Cardiac muscle cell (in vitro differentiated cells and primary cell): ENCODE measurements at places on chromosomes 12 and 14. TPM values are rescaled to one million over a fixed set of nuclear protein-coding genes. Genes with fewer than 3 reads are reported as not detected.

- no peaks in the 10 kb centered on the region for H3K27me3 ChIP-seq
- peaks cover 15% of the 10 kb centered on the region for H3K4me1 ChIP-seq
- peak; percentile 67 for DNase-seq
- H3K4me3 ChIP-seq: peak overlapping the region; percentile 27
Measured at GRCh38 chr12:50221228-50222008, 54.2 kb upstream of the CERS5 start.

- H3K27me3 ChIP-seq: peaks cover 36% of the 10 kb centered on the region
- no peak overlapping the region for H3K4me3 ChIP-seq
- H3K4me1 ChIP-seq: peaks cover 11% of the 10 kb centered on the region
- peak; percentile 54 for DNase-seq
- H3K36me3 ChIP-seq: no peaks in the 10 kb centered on the region
- no peak overlapping the region for H3K27ac ChIP-seq
Measured at GRCh38 chr14:70069186-70069585, 119.6 kb downstream of the SLC8A3 start.

Gene NID2
- 179 and 341 TPM in 2 replicates for polyA plus RNA-seq

DNA sequence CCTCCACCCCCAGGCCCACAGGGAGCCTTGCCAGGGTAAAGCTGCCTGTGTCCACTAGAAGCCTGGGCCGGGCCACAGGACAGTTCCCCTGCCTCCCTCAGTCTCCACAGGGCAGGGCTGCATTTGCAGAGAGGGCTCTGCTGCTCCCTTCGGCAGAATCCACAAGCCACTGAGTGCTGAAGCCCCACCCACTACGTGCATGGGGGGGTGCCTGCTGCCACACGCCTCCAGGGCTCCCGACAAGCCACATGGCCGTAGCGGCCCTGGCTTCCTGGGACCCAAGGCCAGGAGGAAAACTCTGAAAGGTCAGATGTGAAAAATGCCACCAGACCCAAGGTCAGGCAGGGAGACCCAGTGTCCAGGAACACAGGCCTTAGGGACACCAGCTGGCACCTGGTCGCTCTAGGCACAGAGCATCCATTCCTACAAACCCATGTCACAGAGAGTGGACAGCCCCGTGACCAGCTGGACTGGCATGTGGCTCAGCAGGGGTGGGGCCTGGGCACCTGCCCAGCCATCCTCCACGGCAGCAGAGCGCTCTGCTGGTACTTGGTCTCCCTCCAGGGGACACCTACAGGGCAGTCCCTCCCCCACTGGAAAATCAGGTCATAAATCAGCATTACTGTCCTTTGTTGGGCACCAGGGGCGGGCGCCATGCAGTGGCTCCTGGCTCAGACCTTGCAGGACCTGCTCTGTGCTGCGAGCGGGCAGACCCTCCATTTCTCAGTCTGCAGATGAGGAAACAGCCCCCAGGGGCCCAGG, 42.9 kb downstream of the CCDC85C start:
- no peaks in the 10 kb centered on the region for H3K36me3 ChIP-seq
- H3K4me1 ChIP-seq: peaks cover 33% of the 10 kb centered on the region
- DNase-seq: no peak
- no peak overlapping the region for H3K27ac ChIP-seq
- H3K27me3 ChIP-seq: no peaks in the 10 kb centered on the region

Gene BDKRB1
- not detected in 2 replicates for polyA plus RNA-seq

DNA sequence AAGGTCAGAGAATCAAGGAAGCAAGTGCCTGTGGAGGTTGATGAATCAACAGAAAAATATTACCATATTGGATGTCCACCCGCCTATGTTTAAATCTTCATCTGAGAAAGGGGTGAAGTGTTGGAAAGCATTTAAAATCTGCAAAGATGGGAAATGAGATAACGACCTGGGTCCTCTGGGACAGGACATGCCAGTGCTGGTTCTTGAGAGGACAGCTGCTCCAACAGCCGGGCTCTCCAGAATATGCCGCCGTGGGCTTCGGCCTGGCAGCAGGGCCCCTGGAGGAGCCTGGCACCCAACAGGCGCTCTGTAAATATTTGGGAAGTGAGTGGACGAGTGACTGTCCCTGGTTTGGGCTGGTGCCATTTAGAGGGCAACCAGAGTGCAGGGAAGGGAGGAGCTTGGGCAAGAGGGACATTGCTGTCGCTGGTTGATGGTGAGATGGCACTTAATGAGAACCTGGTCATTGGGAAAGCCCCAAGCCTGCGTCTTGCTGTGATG, 129.9 kb downstream of the KCNA5 start:
- H3K4me3 ChIP-seq: no peak overlapping the region
- DNase-seq: no peak
- H3K27me3 ChIP-seq: no peaks in the 10 kb centered on the region
- H3K4me1 ChIP-seq: peaks cover 22% of the 10 kb centered on the region

Gene ATP6V1D
- 167 and 204 TPM in 2 replicates for polyA plus RNA-seq

GRCh38 chr14:71523630-71524319, 408.5 kb upstream of the RGS6 start:
- no peaks in the 10 kb centered on the region for H3K27me3 ChIP-seq
- H3K27ac ChIP-seq: no peak overlapping the region
- DNase-seq: no peak
- H3K4me3 ChIP-seq: no peak overlapping the region
- H3K36me3 ChIP-seq: no peaks in the 10 kb centered on the region
